ENCODE measurements at places on chromosomes 1 and 21.

GRCh38 chr1:55140137-55140536 lies 75.0 kb downstream of the USP24 start:
- no peak for DNase-seq

DNA sequence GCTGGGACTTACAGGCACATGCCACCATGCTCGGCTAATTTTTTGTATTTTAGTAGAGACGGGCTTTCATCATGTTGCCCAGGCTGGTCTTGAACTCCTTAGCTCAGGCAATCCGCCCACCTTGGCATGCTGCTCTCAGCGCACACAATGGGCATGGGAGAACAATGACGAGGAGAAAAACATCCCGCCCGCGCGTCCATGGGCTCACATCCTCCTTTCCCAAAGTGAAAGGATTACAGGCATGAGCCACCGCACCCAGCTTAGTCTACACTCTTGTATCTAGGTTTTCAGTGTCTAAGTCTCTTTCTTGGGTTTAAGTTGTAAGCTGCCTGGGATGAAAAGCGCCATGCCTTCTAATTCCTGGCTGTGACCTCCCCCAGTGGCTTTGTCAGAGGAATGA lies 37.9 kb downstream of the CDK18 start:
- no peak for DNase-seq

- peak; percentile 52 for DNase-seq
Measured at GRCh38 chr1:10960411-10961299, 51.8 kb upstream of the TARDBP start.

DNA sequence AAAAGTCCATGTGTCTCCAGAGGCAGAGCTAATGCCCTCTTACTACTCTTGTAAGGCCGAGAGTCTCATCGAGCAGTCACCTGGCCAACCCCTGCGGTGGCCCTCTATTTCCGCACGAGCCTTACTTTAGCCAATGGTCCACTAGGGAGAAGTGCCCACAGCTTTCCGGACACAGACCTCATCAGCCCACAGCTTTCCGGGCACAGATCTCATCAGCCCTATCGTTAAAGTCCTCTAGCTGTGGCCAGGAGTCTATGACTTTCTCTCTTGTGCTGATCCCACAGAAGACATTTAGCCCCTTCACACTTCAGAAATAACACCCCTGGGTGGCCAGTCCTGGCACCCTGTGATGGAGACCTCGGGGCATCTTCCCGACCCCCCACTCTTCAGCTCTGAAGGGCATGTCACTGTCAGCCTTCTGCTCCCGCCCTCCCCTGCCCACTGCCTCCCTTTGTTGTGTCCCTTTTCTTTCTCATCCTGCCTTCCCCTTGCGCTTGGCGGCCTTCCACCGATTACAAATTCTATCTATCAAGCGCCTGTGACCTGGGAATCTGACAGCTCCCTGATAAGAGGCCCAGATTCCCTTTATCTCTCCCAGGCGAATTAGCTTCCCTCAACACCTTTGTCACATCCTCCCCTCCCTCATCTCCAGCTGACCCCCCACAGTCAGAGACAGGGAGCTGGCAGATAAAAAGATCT lies 161.0 kb downstream of the PLXNA2 start:
- DNase-seq = no peak

DNA sequence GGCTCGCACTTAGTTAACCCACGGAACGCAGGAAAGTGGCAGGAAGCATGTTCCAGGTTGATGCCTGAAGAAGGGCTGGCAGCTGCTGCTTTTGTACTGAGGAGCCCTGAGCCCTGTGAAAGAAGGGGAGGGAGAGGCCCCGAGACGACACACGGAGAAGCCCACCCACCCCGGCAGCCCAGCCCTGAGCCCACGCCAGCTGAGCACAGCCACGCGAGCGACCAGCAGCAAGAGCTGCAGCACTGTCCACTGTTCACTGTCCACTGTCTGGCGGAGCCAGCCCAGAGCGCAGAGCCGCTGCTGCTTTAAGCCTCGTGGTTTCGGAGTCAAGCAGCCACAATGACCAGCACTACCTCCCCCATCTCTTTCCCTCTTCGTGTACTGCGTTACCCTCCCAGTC lies 5.3 kb downstream of the LRRC47 start:
- no peak for DNase-seq

DNA sequence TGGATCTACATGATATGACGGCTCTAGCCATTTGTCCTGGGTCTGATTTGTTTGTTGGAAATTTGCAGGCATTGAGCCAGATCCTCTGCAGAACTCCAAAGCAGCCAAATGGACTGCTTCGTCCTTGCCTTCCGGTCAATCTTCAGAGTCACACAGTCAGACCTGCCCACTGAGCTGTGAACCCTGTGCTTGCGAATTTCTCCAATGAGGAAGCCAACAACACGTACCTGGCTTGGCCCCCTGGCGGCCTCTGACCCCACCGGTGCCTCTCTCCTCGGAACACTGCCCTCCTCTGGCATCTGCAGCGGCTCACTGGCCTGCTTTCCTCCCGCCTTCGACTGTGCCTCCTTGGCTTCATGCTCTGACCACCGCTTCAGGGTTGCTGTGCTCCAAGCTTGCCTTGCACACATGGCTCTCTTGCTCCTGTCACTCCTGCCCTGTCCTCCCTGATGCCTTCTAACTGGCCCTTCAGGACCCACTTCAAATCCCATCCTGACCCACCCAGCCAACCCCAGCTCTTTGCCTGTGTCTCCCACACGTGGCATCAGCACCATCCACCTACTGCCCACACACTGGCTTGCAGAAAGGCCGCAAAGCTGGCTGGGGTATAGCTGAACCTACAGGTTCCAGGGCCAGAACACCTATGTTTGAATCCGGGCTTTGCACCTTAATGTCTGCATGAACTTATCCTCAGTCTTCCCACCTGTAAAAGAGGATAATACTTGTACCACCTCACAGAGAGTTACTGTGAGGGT lies 128.2 kb downstream of the KCNN3 start:
- DNase-seq = no peak

DNA sequence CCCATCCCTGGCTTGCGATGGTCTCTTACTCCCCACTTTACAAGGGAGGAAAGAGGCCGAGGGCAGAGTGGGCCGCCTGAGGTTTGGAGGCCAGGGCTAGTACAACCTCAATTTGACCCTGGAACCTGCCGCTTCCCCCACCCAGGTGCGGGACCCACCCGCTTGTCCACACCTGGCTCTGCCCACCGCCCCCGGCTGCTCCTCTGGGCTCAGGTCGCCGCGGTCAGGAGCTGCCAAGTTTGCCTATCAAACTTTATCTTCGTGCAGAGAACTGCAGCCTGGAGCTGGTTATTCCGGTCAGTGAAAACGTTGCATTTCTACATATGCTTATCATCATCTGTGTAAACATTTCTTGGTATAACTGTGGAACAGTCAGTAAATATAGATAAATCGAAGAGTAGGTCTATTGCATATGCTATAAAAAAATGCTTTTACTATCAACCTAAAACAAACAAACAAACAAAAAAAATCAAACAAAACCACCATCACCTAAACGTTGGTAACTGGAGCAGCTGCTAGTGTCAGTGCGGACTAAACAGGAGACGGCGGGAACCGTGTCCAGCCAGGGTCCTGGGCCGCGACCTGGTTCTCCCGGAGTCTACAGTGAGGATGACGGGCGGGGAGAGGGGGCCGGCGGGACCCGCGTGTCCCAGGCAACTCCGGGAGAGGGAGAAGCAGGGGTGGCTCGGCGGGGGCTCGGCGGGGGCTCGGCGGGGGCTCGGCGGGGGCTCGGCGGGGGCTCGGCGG lies 906 bp upstream of the ADARB1 start:
- no peak for DNase-seq

- no peak for DNase-seq
Measured at GRCh38 chr1:119007339-119007669, 19.2 kb upstream of the TBX15 start.

- DNase-seq = no peak
Measured at GRCh38 chr1:150534002-150534401, 15.2 kb upstream of the ADAMTSL4 start.

DNA sequence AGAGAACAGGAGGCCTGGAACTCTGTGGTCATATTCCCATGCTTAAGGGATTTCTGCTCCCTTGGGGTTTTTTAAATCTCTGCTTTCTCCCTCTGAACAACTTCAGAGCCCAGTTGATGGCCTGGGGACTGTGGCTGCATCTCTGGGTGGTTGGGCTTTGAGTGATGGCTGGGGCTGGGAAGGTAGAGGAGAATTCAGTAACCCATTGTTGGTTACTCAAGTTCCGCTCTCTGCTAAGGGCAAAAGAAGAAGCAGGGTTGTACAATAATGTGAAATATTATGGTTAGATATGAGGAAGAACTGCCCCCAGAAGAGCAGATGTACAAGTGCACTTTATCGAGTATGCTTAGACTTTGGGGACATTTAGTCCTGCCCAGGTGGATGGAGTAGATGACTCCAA lies 72.1 kb upstream of the CNTN2 start:
- DNase-seq = no peak

- no peak for DNase-seq
Measured at GRCh38 chr21:43923391-43923790, 58.4 kb downstream of the AGPAT3 start.

GRCh38 chr1:51423073-51423821 lies 92.9 kb upstream of the TTC39A start:
- no peak for DNase-seq

DNA sequence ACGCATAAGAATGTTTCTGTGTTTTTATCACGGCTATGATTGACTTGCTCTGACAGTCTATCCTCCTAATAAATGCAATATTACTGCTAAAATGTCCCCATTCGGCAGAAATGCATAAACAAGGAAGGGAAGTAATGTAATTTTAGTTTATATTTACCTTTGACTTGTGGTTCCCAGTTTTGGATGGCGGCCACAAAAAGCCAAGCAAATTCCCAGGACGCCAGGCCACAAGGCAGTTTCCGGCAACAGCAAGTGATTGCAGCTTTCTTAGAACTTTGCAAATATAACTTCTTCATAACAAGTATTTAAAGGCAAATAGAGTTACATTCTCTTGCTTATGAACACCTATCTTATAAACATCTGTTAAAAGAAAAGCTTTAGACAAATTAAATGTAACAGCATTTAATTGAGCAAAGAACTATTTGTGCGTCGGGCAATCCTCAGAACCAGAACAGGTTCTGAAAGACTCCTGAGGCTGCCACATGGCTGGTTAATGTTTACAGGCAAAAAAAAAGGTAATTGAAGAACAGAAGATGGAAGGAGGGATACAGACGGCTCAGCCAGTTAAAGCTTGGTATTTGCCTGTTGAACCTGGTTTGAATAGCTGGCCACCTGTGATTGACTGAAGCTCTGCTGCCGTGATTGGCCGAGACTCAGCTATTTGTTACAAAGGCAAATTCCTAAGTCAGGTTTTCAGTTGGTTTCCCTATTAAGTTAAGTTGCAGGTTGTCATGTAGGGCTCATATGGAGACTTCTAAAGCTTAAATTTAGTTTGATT lies 80.8 kb downstream of the C21orf91 start:
- no peak for DNase-seq

- DNase-seq = no peak
Measured at GRCh38 chr1:57060451-57060850, 94.6 kb upstream of the C8B start.

GRCh38 chr21:45607909-45608295 lies 35.6 kb upstream of the PCBP3 start:
- DNase-seq = no peak

GRCh38 chr1:65703853-65704252 lies 88.8 kb upstream of the PDE4B start:
- no peak for DNase-seq

All from stimulated activated CD8-positive, alpha-beta memory T cell treated with anti-CD3 and anti-CD28 coated beads, Interleukin-12 subunit alpha, Interleukin-12 subunit beta, amount 100 ng/mL, for 4 hours (primary cell).